Panc1 (cell line): ENCODE measurements at places on chromosomes 16 and 17.

GRCh38 chr17:38533866-38534497, 71.8 kb downstream of the SRCIN1 start:
- DNase-seq, result no peak

GRCh38 chr17:27327397-27327796, 33.5 kb downstream of the WSB1 start:
- DNase-seq, result no peak

DNA sequence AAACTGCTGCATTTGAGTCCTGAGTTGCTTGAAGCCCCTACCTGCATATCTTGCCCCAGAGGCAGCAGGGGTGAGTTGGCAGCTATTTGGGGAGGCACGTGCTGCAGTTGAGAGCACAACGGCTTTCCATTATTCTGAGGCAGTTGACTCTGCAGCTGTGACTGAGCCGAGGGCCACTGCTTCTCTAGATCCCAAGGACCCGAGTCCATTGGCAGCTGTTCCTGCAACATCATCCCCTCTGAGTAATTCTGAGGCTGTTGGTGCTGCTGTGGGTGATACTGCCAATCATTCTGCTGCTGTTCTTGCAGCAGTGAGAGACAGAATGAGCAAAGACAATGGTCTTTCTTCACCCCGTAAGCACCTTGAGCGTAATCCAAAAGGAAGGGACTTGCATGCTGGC, 12.7 kb downstream of the TERF2IP start:
- DNase-seq, result no peak

GRCh38 chr16:47371271-47372014, 89.4 kb downstream of the ITFG1 start:
- DNase-seq, result no peak

DNA sequence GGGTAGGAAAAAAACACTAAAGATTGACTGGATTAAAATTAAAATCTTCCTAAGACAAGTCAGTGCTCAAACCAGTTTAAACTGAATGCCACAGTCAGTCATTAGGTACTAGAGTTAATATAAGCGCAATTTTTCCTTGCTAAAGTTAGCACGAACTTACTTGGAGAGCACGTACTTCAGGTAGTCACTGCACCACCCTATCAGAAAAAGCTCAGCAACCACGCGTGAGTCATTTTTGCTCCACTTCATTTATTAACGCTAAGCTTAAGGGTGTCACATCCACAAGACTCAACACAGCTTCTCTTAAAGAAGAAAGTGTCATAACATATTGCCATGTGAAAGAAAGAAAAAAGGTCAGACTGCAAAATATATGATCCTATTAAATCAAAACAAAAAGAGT, 53.1 kb downstream of the TEX2 start:
- no peak for DNase-seq

DNA sequence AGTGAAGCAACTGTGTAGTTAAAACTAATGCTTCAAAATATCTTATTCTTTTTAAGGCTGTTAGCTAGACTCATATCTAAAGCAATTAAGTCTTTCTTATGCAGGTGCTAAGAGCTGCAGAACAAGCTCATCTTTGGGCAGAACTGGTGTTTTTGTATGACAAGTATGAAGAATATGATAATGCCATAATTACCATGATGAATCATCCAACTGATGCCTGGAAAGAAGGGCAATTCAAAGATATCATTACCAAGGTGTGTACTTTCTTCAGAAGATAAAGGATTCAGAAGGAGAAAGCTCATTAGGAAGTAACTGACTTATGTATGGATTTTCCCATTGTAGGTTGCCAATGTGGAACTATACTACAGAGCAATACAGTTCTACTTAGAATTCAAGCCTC, 23.9 kb downstream of the PTRH2 start:
- no peak for DNase-seq

DNA sequence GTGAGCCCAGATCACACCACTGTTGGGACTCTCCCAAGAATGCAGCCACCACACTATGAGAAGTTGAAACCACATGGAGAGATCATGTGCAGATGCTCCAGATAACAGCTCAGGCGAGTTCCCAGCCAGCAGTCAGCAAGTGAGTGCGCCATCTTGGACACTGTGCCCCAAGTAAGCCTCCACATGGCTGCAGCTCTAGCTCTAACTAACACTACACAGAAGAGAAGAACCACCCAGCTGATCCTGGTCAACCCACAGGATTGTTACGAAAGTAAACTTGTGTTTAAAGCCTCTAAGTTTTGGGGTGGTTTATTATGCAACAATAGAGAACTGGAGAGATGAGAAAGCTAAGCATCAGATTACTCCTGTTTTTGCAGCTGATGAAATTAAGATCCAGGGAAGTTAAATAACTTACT, 25.8 kb downstream of the SLC38A7 start:
- DNase-seq, result no peak

GRCh38 chr17:7022781-7023571, at the start of gene BCL6B:
Gene BCL6B (plus strand): TSS chr17:7023050. CDS start chr17:7023672, 622 bp downstream.
- no peak for DNase-seq

- no peak for DNase-seq
Observed at GRCh38 chr16:50534556-50534955, 13.6 kb upstream of the NKD1 start.

DNA sequence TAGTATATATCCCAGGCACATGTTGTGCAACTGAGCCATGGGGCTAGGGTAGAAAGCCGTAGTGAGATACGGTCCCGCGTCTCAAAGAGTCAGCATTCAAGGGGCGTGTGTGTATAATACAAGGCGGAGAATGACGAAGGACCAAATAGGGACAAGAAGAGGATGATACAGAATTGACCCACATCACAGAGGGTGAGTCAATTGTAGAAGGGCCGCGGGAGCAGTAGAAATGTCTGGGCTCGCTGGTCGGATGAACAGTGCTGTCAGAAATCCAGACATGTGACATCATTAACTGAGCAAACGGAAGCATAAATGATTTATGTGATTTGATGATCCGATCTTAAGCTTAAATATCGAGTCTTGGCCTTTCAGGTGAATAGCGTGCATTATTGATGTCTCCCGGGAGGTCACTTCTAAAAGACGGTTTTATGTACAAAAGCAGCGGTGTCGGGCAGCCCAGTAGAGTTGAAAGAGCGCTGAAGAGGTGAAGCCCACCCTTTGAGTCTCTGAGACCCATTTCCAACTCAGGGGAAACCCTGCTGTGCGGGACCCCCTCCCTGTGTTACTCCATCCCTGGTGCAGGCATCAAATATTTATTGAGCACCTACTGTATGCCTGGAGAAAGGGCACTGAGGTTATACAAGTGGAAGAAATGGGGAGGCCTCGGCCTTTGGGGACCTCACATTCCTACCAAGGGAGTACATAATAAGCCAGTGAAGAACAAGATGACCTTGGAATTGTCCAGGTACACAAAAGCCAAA, 45.1 kb downstream of the ATP2C2 start:
- no peak for DNase-seq

- DNase-seq, result no peak
Observed at GRCh38 chr17:45895969-45896785, 1.8 kb downstream of the MAPT start.

GRCh38 chr17:63464691-63465236, 12.1 kb upstream of the ACE start:
- no peak for DNase-seq

- DNase-seq, result no peak
Observed at GRCh38 chr16:89898201-89898967, 20.3 kb upstream of the MC1R start.

DNA sequence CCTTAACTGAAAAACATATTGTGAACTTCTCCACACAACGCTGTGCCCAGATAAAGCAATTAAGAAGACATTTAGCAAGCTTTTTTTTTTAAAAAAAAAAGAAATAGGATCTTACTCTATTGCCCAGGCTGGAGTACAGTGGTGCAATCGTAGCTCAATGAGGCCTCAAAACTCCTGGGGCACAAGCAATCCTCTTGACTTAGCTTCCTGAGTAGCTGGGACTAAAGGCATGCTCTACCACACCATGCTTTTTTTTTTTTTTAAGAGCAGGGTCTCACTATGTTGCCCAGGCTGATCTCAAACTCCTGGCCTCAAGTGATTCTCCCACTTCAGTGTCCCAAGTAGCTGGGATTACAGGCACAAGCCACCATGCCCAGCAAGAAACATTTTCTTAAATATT, 20.1 kb downstream of the AP1G1 start:
- DNase-seq, result no peak

DNA sequence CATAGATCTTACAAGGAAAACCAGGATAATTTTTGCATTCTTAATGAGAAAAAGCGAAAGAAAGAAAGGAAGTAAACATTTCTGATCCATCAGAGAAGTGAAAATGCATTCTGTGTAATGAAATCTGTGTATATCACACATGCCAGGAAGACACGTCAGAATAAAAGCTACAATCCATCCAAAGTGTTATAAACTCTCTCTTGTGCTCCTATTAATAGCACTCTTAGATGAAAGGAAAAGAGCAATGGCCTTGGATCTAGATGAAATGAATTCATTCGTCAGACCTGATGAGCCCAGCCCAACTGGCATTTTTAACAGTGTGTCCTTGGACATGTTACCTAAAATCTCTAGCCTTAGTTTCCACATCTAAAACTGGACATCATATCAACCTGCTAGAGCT, 885.5 kb downstream of the CDH11 start:
- no peak for DNase-seq

DNA sequence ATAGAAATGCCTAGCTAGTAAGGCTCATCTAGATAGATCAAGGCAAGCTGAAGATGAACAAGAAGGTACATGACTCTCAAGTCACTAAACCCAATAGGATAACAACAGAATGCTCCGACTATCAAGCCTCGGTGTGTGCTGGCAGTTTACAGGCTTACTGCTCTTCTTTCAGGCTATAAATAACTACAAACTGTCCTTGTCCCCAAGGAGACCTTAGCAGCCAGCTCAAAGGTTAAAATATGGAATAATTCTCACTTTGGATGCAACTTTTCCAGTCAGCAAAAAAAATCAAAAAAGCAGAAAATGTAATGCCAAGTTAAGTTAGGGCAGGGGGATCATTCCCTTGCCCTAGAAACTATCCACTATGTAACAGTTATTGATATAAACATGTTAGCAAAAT, 44.6 kb downstream of the SPOP start:
- DNase-seq, result no peak

GRCh38 chr17:15106540-15106939, 158.6 kb downstream of the PMP22 start:
- no peak for DNase-seq

GRCh38 chr16:67169011-67169451, 1.3 kb upstream of the NOL3 start:
- no peak for DNase-seq

DNA sequence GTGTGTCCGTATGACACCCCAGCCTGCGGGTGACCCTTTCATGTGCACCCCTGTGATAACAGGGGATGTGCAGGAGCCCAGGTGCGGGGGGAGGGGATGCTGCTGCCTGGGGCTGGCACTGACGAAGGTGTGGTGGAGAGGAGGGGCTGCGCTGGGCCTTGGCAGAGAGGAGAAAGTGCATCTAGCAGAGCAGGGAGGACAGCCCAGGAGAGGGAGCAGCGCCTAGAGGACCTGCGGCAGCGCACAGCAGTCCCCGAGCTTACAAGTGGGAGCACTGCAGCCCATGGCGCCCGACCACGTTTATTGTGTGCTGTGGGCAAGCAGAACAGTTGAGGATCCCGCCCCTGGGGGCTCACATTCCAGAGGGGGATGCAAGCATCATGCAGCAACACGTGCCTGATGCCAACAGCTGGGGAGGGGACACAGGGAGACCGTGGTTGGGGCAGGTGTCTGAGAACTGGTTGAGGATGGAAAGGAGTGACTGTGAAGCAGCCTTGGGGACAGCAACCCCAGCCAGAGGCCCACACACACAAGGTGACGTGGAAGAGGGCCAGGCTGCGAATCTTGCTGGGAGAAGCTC, 10.9 kb upstream of the SLC7A5 start:
- no peak for DNase-seq

GRCh38 chr16:76837872-76838271, 353.1 kb upstream of the MON1B start:
- DNase-seq, result no peak

GRCh38 chr16:15521390-15521757, 87.0 kb downstream of the BMERB1 start:
- no peak for DNase-seq

DNA sequence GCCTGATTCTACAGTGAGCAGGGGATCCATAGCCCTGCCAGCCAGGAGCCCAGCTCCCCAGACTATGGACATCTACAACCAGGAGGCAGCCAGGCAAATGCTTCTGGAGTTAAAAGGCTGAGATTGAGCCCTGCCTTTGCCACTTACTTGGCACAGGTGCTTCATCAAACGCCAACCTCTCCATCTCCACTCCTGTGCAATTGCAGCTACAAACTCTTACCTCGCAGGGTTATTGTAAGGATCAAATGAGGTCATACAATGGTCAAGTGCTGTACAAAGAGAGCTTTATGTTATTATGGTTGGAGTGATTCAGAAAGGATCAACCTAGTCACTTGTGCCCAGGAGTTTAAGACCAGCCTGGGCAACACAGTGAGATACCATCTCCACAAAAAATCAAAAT, 9.8 kb upstream of the MYO18A start:
- DNase-seq, result no peak

DNA sequence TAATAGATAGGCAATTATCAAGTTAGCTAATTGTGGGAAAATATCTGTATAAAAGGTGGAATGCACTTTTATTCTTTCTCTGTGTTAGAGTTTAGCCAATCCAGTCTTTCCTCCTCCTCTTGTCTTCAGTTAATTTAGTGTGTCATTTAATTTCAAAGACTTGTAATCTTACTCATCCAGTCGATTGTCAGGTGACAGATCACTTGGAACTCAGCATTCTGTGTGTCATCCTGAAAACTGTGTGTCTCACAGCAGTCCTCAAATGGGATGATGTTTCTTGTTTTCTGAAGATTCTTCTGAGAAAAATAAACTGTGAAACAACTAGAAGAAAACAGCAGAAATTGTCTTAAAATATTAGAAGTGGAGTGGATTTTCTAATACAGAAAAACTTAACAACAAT, 290 bp upstream of the KRTAP4-1 start:
- DNase-seq, result no peak

DNA sequence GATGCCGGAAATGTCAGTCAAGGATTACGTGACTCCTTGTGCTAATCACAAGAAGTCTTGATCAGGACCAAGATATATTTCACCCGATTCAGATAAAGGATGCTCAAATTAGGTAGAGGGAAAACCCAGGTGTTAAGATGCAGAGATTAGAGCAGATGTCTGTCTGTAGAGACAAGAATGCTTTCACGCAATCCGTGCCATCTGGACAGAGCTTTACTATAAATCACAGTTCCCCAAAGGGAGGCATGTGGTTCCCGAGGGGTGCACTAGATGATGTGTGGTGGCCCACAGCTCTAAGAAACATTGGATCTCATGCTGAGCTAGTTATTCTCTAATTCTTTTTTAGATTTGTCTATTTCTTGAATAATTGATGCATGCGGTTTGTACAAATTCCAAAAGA, 9.8 kb upstream of the MAP3K14 start:
- no peak for DNase-seq

GRCh38 chr16:11583166-11583565, 3.6 kb downstream of the LITAF start:
- no peak for DNase-seq

- DNase-seq, result no peak
Observed at GRCh38 chr16:67137605-67138004, 13.2 kb downstream of the B3GNT9 start.
